Gastroesophageal sphincter (tissue), 4 donors: ENCODE measurements at places on chromosomes 13 and 19.
A peak's percentile ranks its signal among the peaks of the same experiment; 100 is the strongest.

GRCh38 chr19:10018786-10019185 lies 5.5 kb downstream of the RDH8 start:
- ATAC-seq: no peak

GRCh38 chr13:29384466-29384865 lies 211.0 kb downstream of the SLC7A1 start:
- ATAC-seq: no peak

DNA sequence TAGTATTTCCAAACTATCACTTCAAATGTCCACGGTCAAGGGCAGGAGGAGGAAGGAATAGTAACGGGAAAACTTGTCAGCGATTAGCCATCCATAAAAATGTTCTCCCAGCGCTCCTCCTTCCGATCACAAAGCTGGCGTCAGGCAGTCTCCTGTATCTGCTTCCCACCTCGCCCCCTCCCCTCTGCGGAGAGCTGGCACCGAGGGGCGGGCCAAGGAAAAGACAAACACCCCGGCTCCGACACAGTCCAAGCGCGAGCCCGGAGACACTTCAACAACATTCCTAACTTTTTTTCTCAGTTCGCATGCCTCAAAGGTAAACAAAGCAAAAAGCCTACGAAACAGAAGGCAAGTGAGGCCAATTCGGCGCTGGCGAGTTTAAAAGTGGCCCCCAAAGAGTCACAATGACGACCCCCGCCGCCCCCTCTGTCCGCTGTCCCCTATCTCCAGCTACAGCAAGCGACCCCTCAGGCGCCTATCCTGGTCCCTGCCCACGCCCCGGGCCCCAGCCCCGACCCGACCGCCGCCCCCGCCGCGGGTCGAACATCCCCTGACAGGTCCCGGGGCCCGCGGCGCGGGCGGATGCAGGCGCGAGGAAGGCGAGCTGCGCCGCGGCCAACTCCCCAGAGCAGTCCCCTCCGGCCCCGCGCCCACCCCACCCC lies 736 bp downstream of the SMAD9 start:
- ATAC-seq: peak; percentile 68

- ATAC-seq: no peak
Measured at GRCh38 chr19:54674021-54674617, 11.3 kb downstream of the LILRB4 start.

DNA sequence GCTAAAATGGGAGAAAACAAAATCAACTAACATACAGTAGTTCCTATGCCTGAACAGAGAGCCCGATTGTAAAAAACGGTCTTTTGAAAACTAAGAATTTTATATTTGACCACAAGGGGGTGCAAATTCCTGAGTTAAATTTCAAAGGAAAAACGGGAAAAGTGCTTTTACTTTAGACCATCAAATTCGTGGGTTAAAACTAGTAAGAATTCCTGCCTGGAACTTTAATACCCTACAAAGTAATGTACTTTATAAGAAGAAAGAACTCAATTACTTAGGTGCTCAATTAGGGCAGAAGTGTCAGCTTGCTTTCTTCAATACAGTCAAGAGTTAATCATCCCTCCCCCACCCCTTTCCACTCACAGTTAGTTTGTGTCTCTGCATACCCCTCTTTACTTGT lies 69.8 kb downstream of the KCNRG start:
- no peak for ATAC-seq

- no peak for ATAC-seq
Measured at GRCh38 chr13:30523211-30523610, 57.5 kb upstream of the HMGB1 start.

GRCh38 chr19:50975766-50976165 lies 6.4 kb upstream of the KLK6 start:
- no peak for ATAC-seq

DNA sequence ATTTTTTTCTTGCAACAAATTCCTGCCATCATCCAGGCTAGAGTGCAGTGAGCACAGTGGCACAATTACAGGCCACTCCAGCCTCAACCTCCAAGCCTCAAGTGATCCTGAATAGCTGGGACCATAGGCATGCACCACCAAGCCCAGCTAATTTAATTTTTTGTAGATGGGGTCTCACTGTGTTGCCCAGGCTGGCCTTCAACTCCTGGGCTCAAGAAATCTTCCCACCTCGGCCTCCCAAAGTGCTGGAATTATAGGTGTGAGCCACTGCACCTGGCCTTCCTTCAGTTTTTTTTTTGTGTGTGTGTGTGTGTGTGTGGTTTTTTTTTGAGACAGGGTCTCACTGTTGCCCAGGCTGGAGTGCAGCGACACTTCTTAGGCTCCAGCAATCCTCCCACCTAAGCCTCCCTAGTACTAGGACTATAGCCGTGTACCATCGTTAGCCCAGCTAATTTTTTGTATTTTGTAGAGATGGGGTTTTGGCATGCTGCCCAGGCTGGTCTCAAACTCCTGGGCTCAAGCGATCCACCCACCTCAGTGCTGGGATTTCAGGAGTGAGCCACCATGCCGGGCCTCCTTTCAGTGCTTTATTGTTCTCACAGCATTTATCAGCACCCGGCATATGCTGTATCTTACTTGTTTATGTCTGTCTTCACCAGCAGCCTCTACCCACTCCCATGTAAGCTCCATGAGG lies 5.9 kb upstream of the SRRM5 start:
- no peak for ATAC-seq

- no peak for ATAC-seq
Measured at GRCh38 chr13:22486490-22486889, 694.3 kb upstream of the SGCG start.

DNA sequence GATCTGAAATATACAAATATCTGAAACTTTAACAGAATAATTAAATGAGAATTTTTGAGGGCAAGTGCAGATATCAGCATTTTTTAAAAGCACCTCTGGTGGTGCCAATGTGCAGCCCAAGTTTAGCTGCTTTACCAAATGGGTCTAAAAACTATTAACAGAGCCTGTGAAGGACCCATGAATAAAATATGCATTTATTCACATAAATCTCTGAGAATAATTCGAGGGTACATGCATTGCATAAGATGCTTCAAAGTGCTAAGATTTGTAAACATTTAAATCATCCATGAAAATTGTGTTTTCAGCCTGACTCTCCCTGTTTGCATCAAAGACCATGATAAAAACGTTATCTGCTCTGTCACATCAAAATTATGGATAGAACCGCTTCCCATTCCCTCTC lies 47.1 kb upstream of the TNFSF11 start:
- ATAC-seq: no peak

- ATAC-seq: no peak
Measured at GRCh38 chr13:25347151-25347550, 24.6 kb upstream of the ATP8A2 start.

- ATAC-seq: peak; percentile 99
Measured at GRCh38 chr19:12052497-12053169, at the start of gene ZNF878. ZNF878 (minus strand) TSS chr19:12052961; CDS start chr19:12052801, 160 bp downstream.

GRCh38 chr13:27147530-27148170 lies 24.0 kb downstream of the USP12 start:
- ATAC-seq: no peak

- no peak for ATAC-seq
Measured at GRCh38 chr19:38149661-38150061, 74.4 kb downstream of the DPF1 start.

DNA sequence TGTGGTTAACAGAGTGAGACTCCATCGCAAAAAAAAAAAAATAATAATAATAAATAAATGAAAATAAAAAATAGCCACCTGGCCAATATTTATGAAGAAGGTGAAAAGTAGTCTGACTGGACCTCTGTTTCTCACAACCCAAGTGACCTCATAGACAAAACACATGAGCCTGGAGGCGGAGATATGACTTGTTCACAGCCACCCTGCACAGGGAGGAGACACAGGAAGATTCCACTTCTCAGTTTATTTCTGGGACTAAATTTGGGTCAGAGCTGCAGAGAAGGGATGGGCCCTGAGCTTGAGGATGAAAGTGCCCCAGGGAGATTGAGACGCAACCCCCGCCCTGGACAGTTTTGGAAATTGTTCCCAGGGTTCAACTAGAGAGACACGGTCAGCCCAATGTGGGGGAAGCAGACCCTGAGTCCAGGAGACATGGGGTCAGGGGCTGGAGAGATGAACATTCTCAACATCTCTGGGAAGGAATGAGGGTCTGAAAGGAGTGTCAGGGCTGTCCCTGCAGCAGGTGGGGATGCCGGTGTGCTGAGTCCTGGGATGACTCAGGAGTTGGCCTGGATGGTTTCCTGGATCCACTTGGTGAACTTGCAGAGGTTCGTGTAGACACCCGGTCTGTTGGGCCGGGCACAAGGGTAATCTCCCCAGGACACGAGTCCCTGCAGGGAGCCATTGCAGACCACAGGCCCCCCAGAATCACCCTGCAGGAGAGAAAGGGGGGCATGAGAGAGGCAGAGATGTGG lies 9.6 kb downstream of the KLK5 start:
- no peak for ATAC-seq

GRCh38 chr13:60755380-60756163 lies 358.6 kb downstream of the TDRD3 start:
- ATAC-seq: no peak

DNA sequence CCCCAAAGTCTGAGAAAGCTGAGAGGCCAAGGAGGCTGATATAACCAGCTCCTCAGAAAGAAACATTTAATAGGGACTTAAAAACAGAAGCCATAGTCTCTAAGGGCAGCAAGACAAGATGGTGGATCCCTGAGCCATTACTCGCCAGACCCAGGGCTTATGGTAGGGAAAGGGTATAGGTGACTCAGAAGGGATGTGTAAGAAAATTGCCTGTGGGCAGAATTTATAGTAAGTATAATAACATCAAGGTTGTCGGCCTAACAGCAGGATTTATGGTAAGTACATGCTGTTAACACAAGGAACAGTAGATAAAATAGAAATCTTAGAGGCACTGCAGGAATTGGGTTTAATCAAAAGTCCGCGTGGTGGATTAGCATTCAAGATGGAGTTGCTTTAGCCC lies 14.7 kb downstream of the KBTBD6 start:
- ATAC-seq: no peak

DNA sequence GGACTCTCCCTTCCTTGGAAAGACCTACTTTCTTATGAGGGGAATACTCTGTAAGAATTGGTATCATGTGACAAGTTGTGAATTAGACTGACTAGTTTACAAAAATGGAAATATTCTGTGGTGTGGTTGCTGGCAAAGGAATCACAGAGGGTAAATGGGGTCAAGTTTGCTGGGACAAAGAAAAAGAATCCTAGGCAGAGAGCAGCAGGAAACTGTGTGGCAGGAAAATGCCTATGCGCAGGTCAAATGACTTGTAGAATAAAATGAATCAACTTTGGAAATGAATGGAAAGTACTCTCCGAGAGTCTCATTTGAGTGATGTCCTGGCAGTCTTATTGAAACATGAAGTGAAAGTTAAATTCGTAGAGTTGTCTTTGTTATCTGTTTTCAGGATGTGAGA lies 1250.7 kb downstream of the UQCRFS1 start:
- ATAC-seq: no peak

GRCh38 chr19:55252760-55253663 lies 5.8 kb downstream of the PPP6R1 start:
- no peak for ATAC-seq

DNA sequence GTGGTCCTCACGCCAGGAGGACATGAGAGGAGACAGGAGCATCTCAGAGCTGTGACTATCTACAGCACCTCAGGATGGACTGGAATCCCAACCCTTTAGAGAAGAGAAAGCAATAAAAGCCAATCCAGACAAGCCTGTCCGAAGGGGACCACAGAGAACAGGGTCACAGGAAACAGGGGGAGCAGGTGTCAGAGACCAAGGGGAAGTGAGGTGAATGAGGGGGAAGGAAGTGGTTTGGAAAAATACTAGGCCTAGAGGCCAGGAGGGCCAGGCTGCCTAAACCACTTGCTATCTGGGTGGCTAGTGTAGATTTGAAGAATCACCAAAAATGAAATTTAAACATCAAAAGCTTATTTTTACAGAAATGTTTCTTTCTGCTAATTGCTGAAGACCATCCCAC lies 16.2 kb downstream of the TMTC4 start:
- ATAC-seq: no peak

- ATAC-seq: no peak
Measured at GRCh38 chr13:27853861-27854260, 61.6 kb downstream of the GSX1 start.

DNA sequence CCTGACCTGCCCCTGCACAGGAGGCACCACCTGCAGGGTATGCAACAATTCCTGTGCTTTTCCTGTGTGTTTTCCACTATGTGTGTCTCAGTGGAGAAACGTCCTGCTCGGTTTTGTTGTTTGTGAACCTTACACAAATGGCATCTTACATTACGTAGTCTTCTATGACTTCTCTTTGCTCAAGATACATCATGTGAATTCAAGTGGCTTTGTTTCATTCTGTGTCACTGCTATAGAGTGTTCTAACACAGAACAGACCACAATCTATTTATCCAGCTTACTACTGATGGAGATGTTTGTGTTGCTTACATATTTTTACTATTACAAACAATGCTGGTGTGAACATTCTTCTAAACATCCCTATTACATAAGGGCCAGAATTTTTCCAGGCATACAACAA lies 97.7 kb downstream of the ANKRD10 start:
- no peak for ATAC-seq

DNA sequence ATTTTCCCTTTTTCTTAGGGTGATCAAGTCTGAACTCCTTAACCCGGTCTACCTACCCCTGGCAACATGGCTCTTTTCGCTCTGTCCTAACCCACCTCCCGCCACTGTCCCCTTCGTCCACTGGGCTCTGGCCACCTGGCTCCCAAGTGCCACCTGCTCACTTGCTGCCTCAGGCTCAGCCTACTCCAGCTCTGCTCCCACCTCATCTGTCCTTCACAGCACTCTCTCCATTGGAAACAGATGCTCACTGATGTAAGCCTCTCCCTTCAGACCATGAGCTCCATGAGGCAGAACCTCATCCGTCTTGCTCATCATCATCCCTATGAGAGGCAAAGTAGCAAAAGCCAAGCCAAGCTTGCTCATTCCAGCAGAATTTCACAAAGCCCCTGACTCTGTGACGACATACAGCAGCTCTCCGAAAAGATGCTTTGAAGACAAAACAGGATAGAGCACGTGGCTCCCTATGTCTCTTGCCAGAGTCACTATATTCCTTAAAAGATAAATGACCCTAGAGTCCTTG lies 35.3 kb upstream of the AMER2 start:
- no peak for ATAC-seq

- ATAC-seq: no peak
Measured at GRCh38 chr19:10122045-10122444, 2.3 kb upstream of the EIF3G start.

GRCh38 chr19:45177817-45178261 lies at the start of gene TRAPPC6A:
TRAPPC6A (minus strand) TSS chr19:45178237; CDS start chr19:45178218, 19 bp downstream.
- ATAC-seq: peak; percentile 0

DNA sequence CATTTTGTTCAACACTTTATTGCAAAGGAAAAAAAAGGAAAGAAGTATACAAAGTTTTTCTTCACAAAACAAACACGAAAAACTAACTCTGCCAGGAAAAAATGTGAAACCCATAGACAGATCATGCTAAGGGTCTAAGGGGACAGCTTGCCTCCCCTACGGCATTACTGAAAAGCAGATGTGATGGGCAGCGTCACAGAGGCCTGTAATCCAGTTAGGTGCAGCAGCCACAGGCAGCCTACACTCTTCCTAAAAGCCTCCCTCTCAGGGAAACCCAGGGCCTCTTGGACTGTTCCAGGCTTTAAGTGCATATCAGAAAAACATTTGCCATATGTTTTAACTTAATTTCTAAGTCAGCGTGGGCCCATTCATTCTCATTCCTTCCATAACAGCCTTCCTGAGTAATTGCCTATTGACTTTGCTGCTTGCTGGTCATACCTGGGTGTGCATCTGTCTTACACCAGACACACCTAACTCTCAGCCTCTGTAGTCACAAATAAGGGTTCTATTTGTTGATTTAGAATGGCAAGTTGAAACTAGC lies 135.7 kb upstream of the SERP2 start:
- ATAC-seq: no peak

- no peak for ATAC-seq
Measured at GRCh38 chr13:41017159-41017558, 2.0 kb downstream of the ELF1 start.

- no peak for ATAC-seq
Measured at GRCh38 chr13:24719139-24719538, 38.9 kb downstream of the ATP12A start.
